Stimulated activated CD4-positive, alpha-beta T cell treated with anti-CD3 and anti-CD28 coated beads, Interleukin-1b, Interleukin-23, amount 100 ng/mL, for 1 hour (primary cell): ENCODE measurements at places on chromosomes 7 and 10.

DNA sequence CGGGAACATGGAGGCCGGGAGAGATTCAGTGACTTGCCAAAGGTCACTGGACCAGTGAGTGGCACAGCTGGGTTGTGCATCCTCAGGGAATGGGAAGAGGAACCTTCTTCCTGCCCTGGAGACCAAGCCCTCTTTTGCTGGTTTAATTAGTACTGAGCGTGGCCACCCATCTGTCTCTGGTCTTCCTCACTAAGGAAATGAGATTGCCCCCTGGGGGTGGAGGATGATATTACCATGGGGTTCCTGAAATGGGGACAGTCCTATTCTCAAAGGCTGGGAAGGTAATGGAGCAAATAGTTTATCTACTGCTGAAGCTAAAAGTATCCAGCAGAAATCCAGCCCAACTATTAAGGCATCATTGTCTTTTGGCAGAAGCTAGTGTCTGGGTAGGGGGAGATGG, 98.6 kb upstream of the FGFR2 start:
- DNase-seq: no peak

- DNase-seq: no peak
These were observed 123.8 kb downstream of the SLC25A13 start for GRCh38 chr7:96198047-96198636.

DNA sequence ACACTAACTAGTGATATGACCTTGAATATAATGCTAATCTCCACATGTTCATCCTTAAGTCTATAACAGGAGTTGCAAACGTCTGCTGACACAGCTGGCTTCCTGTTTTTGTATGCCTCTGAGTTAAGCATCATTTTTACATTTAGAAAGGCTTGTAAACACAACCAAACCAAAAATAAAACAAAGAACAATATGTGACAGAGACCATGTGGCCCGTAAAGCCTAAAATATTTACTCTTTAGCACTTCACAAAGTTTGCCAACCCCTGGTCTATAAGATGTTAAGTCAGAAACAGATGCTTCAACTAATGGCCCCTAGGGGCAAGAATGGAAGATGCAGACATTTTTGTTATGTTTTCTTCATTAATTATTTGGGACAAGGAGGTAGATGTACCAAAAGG, 109.3 kb downstream of the CPEB3 start:
- DNase-seq: no peak

GRCh38 chr10:77583527-77583926, 54.1 kb downstream of the KCNMA1 start:
- DNase-seq: no peak

GRCh38 chr10:49172061-49172776, 16.0 kb downstream of the TMEM273 start:
- no peak for DNase-seq

GRCh38 chr10:73644015-73644743, 2.9 kb upstream of the MYOZ1 start:
- peak; percentile 12 for DNase-seq

- DNase-seq: no peak
These were observed 833.5 kb downstream of the XPNPEP1 start for GRCh38 chr10:109089779-109090178.

- DNase-seq: no peak
These were observed 180.0 kb downstream of the LRMDA start for GRCh38 chr10:75611172-75611992.

GRCh38 chr7:88922944-88923343, 127.4 kb upstream of the TEX47 start:
- DNase-seq: no peak

DNA sequence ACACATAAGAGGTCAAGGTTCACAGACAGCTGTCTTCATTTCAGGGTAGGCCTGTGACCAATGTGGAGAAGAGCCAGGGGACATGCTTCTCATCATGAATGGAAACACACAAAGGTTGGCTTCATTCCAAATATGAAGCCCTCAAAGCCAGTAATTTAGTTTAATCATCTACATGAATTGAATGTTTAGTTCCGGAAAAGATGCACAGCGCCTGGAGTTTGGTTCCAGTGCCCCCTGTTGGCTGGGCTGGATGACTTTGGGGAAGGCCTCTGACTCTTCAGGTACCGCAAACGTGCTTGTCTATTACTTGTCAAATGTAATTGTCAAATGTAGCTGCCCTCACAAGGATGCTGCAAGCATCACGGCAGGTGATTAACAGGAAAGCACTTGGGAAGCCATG, 130.7 kb downstream of the ADRA2A start:
- DNase-seq: no peak

DNA sequence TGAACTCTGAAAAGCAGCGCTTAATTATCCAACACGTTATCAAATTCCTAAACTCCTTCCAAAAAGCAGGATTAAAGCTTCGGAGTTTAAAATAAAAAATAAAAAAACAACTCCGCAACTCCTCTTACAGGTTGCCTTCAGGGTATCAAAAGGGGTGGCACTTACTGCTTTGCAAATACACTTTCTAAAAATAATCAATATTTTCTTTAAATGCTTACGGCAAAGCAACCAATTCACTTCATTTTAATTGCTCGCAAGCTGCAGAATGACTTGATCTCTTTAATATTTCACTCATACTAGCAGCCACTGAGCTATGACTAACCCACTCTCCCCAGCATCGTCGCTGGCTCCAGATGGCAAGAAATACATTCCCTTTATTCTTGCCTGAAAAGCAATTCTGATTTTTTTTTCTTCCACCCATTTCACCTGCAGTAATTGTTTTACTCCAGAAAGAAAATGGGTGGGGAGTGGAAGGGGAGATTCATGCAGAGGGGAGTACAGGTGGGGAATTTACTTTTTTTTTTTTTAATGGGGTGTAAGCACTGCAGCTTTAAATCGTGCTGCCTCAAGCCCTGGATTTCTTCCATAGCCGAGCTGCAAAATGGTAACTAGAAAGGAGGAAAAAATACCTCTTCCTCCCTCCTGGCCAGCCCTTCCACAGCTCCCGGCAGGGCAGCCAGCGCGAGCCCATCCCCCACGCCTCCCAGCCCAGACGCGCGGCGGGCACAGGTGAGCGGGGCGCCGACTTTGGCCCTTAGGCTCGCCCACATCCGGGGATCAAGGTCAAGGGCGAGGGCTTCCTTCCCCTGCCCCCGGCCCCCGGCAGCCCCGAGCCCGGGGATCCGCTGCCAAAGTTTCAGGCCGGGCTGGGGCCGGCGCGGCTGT, 54.2 kb upstream of the FHIP2A start:
- no peak for DNase-seq

GRCh38 chr7:121313793-121314676, 14.8 kb upstream of the WNT16 start:
- DNase-seq: no peak

- DNase-seq: no peak
These were observed 27.6 kb upstream of the PRKG1 start for GRCh38 chr10:51046654-51047053.
